Activated CD4-positive, alpha-beta T cell treated with anti-CD3 and anti-CD28 coated beads, Interleukin-2, amount 50 U/mL, for 16 hours (primary cell): ENCODE measurements at places on chromosomes 5 and 9.

DNA sequence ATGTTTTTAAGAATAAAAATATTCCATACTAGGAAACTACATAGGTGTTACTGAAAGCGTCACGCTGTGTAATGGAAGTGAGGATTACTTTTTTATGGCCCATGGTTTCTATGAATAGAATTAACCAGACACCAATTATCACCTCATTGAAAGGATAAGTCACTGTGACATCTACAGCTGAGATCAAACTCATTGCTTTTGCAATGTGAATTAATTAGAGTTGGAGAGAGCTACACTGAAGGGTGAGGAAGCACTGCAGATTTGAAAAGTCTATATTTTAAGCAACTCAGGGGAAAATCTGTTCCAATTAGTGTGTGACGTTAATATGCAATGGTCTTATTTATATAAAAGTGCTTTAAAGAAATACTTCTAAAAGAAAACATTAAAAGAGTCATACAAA lies 1300.1 kb upstream of the DMAC1 start:
- DNase-seq = no peak

DNA sequence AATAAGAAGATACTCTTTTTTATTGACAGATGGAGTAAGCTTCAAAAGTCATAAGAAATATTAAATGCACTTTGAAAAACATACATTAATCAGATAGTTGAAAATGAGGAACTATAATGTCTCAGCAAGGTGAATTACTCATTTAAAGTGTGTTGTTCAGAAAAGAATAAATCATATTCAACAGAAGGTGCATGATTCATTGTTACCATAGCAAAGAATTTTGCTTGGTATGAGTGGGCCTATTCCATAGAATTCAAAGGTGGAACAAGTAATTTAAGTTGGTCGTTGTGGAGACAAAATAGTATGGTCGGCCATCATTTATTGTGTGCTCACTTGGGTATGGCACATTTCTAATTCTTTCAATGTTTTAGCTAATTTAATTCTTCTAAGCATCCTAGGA lies 1920.2 kb upstream of the CDH9 start:
- DNase-seq = no peak

- no peak for DNase-seq
Observed at GRCh38 chr5:307306-307705, 14.2 kb upstream of the AHRR start.

- DNase-seq = no peak
Observed at GRCh38 chr9:124238546-124239140, 19.1 kb upstream of the NEK6 start.

- DNase-seq = no peak
Observed at GRCh38 chr5:57718155-57718554, 235.5 kb upstream of the ACTBL2 start.

DNA sequence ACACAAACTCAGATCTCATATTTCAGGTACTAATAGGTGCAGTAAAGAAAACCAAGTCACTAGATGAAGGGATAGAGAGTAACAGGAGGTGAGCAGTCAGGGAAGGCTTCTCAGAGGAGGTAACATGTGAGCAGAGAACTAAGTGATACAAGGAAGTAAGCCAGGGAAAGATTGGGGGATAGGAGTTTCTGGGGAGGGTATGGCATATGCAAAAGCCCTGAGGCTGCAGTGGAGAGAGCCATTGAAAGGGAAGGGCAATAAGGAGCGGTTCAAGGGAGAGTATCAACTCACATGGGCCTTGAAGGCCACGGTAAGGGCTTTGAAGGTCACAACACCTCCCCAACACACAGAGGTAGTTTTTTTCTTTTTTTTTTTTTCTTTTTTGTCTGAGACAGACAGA lies 6.9 kb downstream of the OLFML2A start:
- no peak for DNase-seq

GRCh38 chr5:147560718-147561331 lies 51.0 kb upstream of the DPYSL3 start:
- no peak for DNase-seq

- peak; percentile 82 for DNase-seq
Observed at GRCh38 chr9:93962561-93963440, 7.6 kb upstream of the BARX1 start.

- no peak for DNase-seq
Observed at GRCh38 chr5:36602704-36603321, 3.6 kb upstream of the SLC1A3 start.

GRCh38 chr5:10485142-10485795 lies 43.6 kb downstream of the ROPN1L start:
- no peak for DNase-seq

DNA sequence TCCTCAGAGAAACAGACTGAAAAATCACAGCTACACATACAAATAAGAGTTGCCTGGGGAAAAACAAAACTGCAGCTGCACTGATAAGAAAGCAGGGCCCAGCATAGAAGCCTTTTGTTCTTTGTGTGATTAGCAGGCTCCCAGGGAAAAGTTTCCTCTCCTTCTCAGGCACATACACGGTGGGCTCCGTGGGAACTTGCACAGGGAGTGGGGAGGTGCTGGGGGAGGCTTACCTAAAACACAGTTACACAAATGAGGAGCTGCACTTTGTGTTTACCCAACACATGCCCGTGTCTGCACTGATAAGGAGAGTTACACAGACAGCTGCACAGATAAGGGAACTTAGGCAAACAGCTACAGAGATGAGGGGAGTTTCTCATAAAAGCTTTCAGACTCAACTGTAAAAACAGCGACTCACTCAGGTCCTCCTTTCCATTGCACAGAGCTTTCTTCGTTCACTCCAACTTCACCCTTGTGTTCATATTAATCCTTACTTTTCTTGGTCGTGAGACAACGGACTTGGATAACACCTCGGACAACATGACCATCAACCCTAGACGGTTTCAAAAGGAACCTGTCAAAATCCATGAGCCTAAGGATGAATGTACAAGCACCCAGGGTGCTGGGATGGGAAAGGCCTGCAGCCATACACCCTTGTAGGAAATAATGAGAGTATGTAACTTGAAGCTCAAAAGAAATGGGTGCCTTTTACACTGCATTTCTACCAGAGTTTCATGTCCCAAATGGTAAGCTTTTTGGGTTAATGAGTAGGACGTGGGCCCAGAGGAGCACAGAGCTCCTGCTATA lies 50.8 kb downstream of the SERINC5 start:
- no peak for DNase-seq

GRCh38 chr9:134301387-134302129 lies 24.7 kb upstream of the RXRA start:
- DNase-seq = peak; percentile 84
